Stimulated activated CD4-positive, alpha-beta T cell treated with anti-CD3 and anti-CD28 coated beads, Interleukin-12 subunit alpha, Interleukin-12 subunit beta, amount 100 ng/mL, for 4 hours (primary cell): ENCODE measurements at places on chromosomes 5 and 9.

DNA sequence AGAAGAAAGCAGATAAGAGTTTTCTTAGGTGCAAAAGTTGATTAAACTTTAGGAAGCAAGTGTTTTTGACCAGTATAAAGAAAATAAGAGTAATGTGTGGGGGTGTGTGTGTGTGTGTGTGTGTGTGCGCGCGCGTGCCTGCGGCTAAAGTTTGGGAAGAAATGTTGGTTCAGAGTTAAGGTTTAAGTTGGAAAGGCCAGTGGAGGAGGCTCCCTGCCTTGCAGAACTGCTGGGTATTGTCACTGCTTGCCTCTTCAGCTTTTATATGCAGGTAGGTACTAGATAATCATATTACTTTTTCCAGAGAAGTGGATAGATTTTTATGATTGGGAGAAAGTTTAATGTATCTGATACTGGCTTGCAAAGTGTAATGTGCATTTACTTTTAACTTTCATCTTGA, 2.0 kb downstream of the PIK3R1 start:
- DNase-seq = no peak

GRCh38 chr5:42767491-42768105, 11.0 kb downstream of the CCDC152 start:
- DNase-seq = no peak

DNA sequence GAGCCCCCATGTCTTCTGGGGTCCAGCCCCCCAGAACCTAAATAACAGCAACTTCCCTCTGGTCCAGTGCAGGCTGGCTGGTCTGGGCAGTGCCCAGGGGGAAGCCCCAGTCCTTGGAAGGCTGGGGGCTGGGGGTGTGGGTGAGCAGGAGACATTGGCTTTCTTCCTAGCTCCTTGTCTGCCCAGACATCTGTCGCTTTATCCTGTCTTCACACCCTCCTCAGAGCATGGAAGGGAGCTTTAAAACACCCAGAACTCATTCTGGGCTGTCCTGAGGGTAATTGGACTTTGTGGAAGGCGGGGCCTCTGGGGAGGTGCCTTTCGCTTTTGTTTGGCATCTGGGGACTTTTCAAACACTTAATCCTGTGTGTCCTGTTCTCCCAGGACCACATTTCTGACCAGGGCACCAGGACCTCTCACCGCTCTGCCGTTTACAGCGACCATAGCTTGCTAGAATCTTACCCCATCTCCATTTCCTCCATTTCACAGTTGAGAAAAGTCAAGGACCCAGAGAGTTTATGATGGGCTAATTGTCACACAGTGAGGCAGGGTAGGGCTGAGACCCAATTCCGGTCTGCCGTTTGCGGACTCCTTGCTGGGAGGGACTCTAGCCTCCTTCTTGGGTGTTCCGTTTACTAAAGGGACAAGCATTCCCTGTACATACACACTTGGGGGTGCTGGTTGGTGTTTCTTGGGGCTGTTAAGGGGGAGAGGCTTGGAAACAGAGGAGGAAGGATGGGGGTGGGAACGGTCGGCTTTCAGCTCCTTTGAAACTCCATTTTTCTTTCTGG, 1.1 kb downstream of the GSN start:
- DNase-seq = no peak

GRCh38 chr5:169548315-169548714, 35.3 kb upstream of the SPDL1 start:
- DNase-seq = no peak

- DNase-seq = no peak
Measured at GRCh38 chr5:147578228-147579024, 68.6 kb upstream of the DPYSL3 start.

DNA sequence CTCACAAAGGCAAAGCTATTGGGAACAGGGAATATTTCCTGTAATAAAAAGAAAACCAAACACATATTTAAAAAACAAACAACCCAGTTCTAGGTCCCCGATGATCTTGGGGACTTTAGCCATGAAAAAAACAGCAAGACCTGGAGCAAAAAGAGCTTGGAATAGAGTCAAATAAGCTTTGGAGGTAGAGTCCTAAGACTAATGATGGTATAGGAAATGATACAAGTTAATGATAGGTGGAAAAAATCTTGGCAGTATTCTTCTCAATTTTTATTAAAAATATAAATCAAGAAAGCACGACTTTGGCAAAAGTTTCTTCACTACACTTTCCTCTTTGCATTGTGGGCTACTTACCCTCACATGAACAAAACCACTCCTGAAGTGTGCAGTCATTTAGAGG, 481.5 kb downstream of the EBF1 start:
- DNase-seq = no peak

DNA sequence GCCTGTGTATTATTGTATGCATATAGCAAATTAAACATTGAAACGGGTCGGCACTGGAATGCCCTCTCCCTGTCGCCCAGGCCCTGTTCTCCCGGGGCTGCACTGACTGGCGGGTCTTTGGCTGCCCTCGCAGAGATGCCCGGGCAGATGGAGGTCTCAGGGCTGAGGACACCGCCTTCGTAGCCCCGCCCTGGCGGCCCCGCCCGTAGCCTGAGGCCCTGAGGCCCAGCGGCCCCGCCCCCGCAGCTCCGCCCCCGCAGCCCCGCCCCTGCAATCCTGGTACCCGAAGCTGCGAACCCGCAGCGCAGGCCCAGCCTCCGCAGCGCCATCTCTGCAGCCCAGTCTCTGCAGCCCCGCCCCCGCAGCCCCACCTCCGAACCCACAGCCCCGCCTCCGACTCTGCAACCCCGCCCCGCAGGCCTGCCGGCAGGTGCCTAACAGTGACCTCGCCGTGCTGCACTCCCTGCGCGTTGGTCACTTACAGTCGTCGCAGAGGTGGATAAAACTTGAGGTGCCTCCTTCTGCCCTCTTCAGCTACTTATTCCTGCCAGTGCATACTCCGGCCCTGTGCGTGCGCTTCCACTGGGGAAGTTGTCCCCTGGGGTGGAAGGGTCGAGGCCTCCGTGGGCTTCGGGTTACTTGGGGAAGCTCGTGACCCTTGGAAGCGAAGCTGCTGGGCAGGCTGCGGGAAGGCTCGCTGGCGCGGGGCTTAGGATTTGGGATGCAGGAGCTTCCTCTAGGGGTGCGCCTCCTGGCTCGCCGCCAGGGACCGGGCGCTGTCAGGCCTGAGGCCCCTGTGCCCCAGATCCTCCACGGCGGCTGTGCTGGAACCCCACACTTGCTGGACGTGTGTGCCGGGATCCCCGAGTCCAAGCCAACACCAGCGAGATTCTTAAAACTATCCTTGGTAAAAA, 72.3 kb downstream of the ICE1 start:
- peak; percentile 75 for DNase-seq

DNA sequence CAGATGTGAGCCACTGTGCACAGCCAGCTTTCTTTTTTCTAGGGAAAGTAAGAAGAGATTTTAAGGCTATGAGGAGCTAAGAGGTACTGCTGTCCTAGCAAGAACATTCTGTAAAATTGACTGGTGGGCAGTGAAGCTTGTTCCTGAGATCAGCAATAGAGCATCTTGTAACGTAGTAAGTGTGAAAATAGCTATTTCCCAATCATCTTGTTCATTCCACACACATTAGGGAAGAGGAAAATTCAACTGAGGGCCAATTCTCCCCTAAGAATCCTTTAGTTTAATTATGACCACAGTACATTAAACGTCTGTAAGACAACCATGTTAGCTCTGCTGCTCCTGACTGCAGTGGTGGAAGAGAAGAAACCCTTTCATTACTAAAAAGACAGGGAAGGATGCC, 246.2 kb downstream of the EFNA5 start:
- DNase-seq = no peak

DNA sequence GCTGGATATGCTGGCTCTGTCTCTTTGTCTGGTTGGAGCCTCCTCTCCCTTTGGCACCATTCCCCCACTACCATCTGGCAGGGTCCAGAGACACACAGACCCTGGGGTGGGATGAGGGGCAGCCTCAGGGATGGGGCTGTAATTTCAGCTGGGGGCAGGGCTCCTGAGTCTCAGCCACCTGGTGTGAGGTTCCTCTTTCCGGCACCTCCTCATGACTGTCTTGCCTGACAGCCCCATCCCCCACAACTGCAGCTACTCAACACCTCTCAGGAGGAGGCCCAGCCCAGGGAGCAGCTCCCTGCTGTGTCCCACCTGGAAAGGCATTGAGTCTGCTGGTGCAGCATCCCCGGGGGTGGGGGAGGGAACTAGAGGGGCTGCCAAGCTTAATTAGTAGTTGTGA, 11.7 kb upstream of the RPS14 start:
- no peak for DNase-seq

- no peak for DNase-seq
Measured at GRCh38 chr9:16640649-16641048, 229.8 kb downstream of the BNC2 start.

GRCh38 chr9:128142061-128142460, 7.2 kb upstream of the LCN2 start:
- DNase-seq = no peak

DNA sequence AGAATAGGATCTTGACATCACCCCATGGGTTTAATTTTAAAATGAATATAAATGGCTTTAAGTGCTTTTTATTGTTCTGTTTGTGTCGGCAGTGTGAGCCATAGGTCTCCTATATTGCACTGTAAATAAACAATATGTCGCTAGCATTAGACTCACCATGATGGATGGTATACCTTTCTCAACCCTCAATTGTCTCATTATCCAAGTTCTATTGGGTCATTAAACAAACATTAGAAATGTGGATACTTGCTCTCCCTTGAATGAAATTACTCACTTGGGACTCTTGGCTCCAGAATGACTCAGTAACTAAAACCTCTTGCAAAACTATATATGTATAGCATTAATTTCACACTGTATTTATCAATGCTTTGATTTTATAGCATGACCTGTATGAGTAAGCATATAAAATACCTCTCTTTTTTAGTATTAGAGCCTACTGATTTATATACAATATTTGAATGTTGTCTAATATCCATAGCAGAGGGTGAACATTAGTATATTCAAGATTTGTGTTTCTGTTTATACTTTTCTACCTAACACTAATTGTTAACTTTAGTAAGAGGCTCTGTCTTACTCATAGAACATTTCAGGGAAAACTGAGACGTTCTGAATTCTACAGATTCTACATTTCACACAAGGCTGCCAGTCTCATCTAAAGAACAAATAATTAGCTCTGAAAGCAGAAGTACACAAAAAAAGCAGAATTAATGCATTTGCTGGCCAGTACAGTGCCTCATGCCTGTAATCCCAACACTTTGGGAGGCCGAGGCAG, 303.8 kb upstream of the PRR16 start:
- no peak for DNase-seq

GRCh38 chr9:98432960-98433359, 177.5 kb upstream of the TBC1D2 start:
- DNase-seq = no peak

- no peak for DNase-seq
Measured at GRCh38 chr5:95280401-95281095, 4.3 kb downstream of the MCTP1 start.

DNA sequence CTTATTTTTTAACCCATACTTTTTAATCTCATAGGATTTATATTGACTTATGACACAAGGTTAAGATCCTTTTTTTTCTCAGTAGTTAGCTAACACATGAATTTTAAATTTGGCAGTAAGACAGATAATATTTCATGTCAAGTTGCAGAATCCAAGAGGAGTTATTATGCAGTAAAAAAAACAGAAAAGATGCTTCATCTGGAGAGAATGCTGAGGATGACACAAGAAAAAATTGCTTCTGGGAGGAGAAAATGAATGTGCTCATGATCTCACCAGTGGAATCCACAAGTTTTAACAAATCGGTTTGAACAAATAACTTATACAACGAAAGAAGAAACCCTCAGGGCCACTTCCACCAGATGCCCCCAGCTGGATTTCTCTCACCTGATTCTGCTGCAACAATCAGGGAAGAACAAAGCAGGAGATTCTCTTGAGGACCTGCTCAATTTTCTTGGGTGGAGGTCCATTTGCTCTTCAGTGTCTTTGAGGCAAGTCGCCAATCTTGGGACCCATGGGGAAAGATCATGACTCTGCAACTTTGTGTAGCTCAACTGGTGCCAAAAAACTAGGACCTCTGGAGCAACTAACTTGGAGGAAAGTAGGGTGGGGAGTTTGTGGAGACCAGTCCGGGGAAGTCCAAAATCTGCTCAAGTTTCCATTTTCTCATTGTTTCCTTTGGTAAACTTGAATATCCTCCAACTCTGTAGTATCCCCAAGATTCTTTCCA, 50.5 kb upstream of the TNFSF15 start:
- no peak for DNase-seq

GRCh38 chr9:37911271-37911681, 7.3 kb upstream of the SLC25A51 start:
- no peak for DNase-seq

GRCh38 chr9:23766613-23767012, 59.4 kb downstream of the ELAVL2 start:
- DNase-seq = no peak

DNA sequence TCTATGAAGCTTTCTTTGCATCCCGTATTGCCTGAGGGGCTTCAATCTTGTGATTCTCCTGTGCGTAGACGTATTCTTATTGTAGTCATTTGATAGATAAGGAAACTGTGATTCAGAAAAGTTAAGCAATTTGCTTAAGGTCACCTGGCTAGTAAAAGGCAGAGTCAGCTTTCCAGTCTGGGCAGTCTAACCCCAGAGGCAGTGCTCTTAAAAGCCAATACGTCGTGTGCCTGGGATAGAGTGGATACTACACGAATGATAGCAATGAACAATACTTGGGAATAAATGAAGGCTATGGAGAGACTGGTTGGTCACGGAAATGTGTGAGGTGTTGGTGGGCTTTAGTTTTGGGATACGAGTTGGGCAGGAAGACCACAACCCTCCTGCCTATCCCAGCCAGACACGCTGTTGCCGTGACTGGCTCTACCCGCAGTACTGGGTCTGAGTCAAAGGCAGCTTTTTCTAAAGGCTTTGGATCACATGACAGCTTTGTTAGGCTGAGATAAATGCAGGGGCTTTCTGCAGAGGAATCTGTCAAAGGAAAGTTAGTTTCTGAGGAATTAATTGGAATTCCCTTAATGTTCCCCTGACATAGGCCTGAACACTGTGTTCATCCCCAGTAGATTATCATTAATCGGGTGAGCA, 302.6 kb downstream of the KIF4B start:
- no peak for DNase-seq

DNA sequence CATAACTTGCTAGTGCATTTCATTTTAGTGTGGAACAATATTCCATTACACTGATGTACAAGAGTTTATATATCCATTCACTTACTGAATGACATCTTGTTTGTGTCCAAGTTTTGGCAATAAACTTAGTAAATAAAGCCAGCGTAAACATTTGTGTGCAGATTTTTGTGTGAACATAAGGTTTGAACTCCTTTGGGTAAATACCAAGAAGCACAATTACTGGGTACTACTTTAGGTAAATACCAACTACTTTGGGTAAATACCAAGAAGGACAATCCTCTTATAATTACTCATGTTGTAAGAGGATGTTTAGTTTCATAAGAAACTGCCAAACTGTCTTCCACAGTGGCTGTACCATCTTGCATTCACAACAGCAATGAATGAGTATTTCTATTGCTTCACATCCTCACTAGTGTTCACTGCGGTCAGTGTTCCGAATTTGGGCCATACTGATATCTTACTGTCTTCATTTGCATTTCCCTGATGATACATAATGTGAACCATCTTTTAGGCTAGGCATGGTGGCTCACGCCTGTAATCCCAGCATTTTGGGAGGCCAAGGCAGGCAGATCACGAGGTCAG, 2.3 kb upstream of the SYK start:
- no peak for DNase-seq
